ENCODE measurements at places on chromosomes 11 and 22.
A peak's percentile ranks its signal among the peaks of the same experiment; 100 is the strongest.

GRCh38 chr11:69372589-69373250 is 78.8 kb downstream of the MYEOV start:
- DNase-seq = no peak

DNA sequence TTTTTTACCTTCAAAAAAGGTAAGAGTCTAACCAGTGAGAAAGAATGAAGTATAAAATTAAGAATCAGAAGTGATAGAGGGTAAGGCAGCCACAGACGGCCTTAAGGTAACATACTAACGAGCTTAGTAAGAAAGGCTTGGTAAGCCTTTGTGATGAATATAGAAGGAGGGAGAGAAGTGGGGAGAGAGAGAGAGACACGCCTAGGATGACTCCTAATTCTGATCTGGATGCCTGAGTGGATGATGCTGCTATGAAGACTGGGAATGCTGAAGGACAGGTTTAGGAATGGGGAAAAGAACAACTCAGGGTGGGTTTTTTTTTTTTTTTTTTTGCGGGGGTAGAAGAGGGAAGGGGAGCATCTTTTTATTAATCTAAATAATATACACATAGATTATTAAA is 4.8 kb downstream of the FBXO3 start:
- DNase-seq = no peak

DNA sequence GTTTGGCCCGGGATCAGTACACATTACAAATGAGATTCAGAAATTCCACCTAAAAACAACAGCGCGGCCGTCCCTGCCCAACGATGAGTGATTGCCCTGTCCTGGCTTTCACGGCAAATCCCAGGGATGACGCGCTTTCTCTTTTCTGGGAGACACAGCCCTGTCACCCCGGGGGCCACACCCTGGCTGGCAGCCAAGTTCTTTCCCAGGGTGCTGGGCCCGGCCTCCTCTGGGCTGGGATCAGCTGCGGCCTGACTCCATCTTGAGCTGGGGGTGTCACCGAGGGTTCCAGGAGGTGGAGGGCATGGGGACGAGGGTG is 82.7 kb downstream of the FBLN1 start:
- DNase-seq = no peak

DNA sequence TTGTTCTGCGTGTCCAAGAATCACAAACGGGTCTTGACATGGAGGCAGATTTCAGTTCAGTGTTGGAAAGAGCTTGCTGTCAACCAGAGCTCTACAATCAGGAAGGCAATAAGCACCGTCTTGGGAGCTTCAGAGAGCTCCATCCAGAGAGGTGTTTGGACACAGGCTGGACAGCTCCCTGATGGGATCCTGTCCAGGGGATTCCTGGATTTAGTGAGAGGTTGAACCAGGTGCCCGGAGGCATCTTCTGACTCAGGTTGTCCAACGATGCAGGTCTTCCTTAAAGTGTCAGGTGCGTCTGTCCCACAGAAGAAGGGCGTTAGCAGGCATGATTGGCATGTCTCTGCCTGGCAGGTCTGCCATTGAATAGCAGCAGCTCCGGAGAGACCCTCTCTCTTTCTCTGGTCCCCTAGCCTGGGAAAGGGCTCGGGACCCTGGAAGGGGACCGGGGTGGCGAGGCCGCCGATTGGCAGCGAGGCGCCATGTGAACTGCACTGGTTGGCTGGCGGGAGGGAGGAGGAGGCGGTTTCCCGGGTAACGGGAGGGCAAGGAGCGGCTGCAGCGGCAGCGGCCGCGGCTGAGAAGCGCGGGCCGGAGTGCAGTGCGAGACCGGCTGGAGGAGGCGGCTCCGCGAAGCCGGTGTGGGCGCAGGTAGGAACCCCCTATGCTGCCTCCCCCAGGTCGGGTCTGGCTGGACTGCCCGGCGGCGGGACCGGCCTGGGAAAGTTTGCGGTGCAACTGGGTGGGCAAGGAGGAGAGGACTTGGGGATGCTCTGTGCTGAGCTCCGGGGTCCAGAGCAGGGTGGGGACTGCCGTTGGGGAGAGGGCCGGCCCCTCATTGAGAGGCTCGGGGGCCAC is 104.1 kb upstream of the E2F8 start:
- peak; percentile 71 for DNase-seq

- no peak for DNase-seq
Measured at GRCh38 chr22:46792841-46793261, 30.4 kb downstream of the TBC1D22A start.

GRCh38 chr11:844693-845644 is 2.3 kb downstream of the TSPAN4 start:
- no peak for DNase-seq

GRCh38 chr11:2551131-2551530 is 106.3 kb downstream of the KCNQ1 start:
- no peak for DNase-seq

GRCh38 chr22:34064696-34065095 is 144.4 kb upstream of the LARGE1 start:
- no peak for DNase-seq

- DNase-seq = no peak
Measured at GRCh38 chr11:83122050-83122449, 34.9 kb upstream of the PCF11 start.

GRCh38 chr22:37000676-37001534 is 18.3 kb downstream of the TST start:
- DNase-seq = no peak

- peak; percentile 48 for DNase-seq
Measured at GRCh38 chr11:726278-727220, 20.5 kb downstream of the EPS8L2 start.

DNA sequence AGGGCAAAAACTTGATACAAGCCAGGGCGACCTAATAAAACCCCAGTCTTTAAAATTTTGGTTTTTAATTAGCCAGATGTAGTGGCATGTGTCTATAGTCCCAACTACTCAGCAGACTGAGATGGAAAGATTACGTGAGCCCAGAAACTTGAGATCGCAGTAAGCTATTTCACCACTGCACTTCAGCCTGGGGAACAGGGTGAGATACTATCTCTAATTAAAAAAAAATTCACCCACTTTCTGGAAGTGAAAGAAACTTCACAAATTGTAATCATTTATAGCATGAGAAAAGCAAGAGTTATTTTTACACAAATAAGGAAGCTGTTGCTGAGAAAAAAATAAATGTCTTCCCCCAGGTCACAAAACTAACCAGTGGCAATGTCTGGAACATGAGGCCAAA is 882 bp upstream of the GLYATL2 start:
- DNase-seq = no peak

DNA sequence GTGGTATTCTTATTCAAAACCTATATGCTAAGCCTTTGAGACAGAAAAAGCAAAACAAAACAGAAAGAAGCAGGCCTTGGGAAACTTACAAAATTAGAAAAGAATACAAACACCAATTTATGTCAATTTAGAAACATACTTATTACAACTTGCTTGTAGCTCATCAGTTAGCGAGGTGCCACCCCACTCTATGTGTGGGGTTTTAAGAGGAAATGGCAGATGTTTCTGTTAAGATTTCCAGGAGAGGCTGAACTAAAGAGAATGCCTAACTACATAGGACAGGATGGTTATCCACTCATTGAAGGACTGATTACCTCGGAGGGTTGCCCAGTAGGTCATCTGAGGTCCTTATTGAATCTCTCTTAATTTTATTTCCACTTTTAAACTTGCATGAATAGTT is 302.0 kb downstream of the ETS1 start:
- no peak for DNase-seq

DNA sequence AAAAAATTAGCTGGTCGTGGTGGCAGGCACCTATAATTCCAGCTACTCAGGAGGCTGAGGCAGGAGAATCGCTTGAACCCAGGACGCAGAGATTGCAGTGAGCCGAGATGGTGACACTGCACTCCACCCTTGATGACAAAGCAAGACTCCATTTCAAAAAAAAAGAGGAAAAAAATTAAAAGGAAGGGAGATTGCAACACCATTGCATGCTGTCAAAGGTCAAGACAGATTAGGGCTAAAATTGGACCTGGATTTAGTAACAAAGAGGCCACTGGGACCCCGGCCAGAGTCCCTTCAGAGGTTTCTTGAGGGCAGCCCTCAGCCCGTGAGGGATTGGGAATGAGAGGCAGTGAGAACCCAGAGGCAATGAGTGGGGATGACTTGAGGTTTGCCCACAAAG is 8.2 kb upstream of the MAFF start:
- no peak for DNase-seq

- no peak for DNase-seq
Measured at GRCh38 chr11:124872741-124873140, 7.5 kb downstream of the ROBO3 start.

DNA sequence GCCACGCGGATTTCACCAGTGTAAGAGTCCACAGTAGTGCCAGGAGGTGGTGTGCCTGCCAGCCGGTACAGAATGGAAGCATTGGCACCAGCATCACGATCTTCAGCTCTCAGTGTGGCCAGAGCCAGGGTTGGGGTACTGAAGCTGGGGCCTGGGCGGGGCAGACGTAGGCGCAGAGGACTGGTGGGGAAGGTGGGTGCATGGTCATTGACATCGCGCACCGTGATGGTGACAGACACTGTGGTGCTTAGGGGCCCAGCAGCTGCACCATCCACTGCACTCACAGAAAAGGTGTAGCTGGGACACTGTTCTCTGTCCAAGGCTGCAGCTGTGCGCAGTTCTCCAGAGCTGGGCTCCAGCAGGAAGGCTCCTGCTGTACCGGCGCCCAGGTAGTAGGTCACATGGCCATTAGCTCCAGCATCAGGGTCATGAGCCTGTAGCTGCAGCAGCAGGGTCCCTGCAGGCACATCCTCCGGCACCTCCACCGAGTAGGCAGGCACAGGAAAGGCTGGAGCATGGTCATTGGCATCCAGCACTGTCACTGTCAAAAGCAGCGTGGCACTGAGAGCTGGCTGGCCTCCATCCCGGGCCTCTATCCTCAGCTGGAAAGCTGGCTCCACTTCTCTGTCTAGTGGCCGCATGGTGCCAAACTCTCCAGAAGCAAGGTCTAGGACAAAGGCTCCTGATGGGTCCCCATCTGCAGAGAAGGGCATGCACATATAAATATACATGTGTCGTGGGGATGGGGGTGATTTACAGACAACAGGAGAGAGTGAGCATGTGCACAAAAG is 7.9 kb upstream of the TPP1 start:
- no peak for DNase-seq

GRCh38 chr11:108237058-108237481 is 14.2 kb downstream of the ATM start:
- DNase-seq = no peak

DNA sequence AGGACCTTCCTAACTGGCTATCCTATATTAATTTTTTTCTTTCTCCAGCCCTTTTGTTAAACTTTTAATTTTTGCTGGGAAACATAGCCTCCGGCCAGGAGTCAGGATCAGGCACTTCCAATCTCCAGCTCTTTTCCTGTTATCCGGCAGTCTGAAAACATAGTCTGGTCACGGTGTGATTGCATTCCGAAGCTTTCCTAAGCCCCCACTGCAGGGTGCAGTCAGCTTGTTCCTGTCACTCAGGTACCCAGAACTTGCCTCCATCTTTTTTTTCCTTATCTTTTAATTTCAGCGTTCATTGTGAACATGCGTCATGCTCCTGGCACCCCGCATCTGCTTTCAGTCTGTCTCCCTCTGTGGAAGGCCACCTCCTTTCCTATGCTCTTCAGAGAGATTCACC is 59.4 kb downstream of the GRK3 start:
- DNase-seq = no peak

DNA sequence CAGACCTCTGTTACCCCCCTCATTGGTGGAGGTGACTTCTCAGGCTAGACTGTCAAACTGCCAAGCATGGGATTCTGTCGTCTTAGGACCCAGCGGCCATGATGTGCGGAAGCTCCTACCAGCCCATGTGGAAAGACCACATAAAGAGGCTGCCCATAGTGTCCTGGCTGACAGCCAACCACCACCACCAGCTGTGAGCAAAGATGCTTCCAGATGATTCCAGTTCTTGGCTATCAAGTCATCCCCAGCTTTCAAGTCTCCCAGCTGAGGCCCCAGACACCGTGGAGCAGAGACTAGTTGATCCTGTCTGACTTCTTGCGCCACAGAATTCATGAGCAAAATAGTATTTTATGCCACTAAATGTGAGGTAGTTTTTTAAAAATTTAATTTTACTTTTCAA is 32.9 kb downstream of the SCUBE1 start:
- DNase-seq = no peak

DNA sequence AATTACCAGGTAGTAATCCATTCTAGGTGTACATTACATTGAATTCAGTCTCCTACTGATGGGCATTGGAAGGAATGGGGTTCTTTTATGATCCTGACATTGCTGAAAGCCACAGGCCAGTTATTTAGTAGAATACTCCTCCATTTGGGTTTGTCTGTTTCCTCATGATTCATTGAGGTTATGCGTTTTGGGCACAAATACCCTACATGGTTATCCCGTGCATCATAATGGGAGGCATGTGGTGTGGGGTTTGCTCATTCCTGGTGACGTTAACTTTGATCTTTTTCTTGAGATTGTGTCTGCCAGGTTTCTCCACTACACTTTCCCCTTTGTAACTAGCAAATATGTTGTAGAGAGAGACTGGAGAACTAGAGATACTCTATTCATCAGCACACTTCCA is 5.5 kb downstream of the FOLR3 start:
- DNase-seq = no peak

GRCh38 chr22:48138855-48139254 is 1376.4 kb downstream of the TBC1D22A start:
- DNase-seq = no peak

GRCh38 chr22:46030231-46030880 is 53.4 kb upstream of the WNT7B start:
- no peak for DNase-seq

- no peak for DNase-seq
Measured at GRCh38 chr22:50201191-50202129, 649 bp downstream of the SELENOO start.

- DNase-seq = no peak
Measured at GRCh38 chr11:84465040-84465439, 1162.1 kb downstream of the DLG2 start.

- DNase-seq = no peak
Measured at GRCh38 chr11:293271-293851, 4.4 kb downstream of the PGGHG start.

DNA sequence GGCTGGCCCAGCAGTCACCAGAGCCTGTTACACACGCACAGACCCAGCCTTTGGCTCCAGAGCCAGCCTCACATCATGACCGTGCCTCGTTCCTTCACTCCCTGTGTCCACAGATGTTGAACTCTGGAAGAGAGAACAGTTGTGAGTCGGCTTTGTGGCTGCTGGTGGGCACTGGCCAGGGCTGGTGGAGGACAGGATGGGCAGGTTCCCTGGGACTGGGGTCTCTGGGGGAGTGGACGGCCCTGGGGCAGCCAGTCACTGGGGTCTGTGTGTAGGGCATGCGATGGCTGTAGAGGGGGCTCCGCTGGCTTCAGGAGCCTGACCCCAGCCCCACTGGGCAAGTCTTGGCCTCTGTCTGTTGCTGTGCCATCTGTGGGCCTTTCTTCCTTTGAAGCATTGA is 1070.1 kb downstream of the BRD1 start:
- DNase-seq = no peak

DNA sequence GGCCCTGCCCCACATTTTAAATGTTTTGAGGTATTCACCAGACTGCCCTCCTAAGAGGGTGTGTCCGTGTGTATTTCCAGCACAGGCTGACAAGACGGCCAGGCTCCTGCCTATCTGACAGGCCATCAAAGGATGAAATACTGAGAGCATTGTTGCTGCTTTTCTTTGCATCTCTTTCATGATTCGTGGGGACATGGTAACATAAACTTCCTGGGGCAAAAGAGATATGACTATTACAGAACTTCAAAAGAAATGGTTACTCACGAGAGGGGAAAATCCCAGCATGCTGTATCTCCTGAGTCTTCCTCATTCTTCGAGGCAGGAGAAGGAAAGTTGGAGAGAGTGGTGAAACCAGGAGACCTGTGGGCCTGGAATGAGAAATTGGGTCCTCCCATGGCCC is 10.3 kb upstream of the BIK start:
- DNase-seq = no peak

Measured in NCI-H748 treated with DMSO at 0.1 percent for 48 hours (cell line).